K562 (cell line): ENCODE measurements at places on chromosomes 1 and 21.
A peak's percentile ranks its signal among the peaks of the same experiment; 100 is the strongest.

GRCh38 chr21:34335316-34335715, 28.5 kb upstream of the KCNE2 start:
- no peak for DNase-seq

GRCh38 chr1:1374589-1374928, 448 bp downstream of the AURKAIP1 start:
- peak; percentile 66 for DNase-seq

DNA sequence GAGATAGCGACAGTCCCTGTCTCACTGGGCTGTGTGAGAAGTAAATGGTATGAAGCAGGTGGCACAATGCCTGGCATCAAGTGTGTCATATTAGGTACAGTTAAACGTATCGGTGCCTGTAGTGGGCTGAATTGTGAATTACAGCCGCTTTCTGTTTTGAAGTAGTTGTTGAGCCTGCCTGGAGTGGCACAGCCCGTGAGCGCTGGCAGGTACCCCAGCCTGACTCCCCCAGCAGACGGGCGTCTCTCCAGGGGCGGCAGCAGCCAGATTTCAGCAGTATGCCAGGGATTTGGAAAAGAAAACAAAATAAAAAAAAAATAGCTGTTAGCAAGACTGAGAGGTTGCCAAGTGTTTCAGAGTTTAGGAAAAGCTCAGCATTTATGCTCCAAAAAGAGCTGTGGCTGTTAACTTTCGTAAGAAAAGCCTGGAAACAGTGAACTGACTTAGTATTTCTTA, 26.6 kb upstream of the GPR153 start:
- no peak for DNase-seq

GRCh38 chr1:155255243-155256007, at the start of gene ENTREP3:
Gene ENTREP3 (minus strand): TSS chr1:155255483. CDS start chr1:155254877, 606 bp downstream.
- DNase-seq, result peak; percentile 94

DNA sequence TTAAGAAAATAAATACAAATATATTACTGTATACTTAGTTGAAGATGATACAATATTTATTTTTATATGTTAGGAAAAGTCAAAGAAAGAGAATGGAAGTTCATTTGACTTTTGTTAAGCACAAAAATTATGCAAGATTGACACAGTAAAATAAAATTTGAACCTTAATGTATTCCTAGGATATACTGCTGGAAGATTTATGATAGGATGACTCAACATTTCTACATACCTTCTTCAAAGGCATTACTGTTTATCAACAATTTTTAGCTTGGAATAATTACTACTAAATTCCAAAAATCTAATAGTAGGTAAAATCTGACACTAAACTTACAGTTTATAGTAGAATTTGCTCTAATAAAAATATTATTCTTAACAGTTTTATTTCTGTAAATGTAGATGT, 257.3 kb upstream of the ADAMTS5 start:
- no peak for DNase-seq
